ENCODE measurements at places on chromosomes 12 and 14.

- DNase-seq, result no peak
Observed at GRCh38 chr14:60807971-60808370, 73.4 kb downstream of the MNAT1 start.

DNA sequence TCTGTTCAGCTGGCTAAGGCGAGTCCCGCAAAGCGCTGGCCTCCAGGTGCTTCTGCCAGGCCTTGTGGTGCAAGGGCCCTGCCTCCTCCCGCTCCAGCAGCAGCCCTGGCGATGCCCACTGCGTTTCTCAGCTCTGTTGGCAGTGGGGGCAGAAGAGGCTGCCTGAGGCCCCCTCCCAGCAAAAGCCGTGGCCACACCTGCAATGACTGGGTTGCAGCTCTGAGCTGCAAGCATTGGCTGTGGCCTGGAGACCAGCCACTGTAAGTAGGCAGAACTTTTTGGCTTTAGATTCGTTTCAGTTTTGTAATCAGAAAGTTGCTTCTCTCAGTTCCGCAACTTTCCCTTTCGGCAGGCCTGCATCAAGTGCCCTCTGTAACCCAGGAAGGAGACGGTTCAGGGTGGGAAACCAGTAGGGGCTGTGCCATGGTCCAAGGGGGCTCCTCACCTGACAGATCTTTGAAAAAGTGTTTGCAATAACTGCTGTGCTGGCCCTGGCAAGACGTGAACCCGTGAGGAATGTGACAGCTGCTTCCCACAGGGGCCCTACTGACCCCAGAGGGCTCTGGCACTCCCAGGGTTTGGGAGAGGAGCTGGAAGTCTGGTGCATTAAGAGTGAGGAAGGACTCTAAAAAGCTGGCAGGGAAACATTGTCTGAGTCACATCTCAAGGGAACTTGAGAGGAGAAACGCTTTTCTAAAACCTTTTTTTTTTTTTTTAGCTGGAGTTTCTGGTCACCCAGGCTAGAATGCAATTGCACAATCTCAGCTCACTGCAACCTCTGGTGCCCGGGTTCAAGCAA lies 54.5 kb upstream of the MAX start:
- no peak for DNase-seq

- no peak for DNase-seq
Observed at GRCh38 chr12:128091951-128092382, 175.0 kb upstream of the TMEM132C start.

DNA sequence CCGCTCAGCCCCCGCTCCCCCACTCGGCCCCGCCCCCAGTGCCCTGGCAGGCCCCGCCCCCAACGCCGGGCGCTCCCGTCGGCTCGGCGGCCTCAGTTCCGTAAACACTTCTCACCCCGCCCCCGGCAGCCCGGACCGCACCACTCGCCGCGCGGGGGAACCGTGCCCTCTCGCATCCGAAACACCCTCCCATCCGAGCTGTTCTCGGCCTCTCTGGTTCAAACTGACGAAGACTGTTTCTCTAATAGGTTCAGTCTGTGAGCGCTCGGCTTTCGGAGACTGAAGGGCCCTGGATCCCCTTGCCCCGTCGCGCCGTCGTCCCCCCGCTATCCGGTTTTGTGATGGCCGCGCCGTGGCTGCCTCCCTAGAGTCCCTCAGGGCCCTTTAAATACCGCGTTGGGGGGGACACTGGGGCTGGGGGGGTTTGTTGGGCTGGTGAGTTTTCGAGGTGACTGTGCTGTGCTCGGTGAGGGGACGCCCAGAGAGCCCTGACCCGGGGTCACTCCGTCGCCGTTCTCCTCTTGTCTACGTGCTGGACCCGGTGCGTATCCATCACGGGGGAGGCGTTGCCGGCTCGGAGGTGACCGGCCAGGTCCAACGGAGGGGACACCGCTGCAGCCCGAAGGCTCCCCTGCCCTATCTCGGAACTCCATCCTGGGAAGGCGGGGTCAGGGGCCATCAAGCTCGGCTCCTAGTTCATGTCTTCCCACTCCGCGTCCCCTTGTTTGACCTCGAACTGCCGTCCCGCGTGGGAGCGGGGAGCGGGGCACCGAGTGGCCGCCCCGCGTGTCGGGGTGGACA lies at the start of gene TCP11L2:
TCP11L2 (plus strand) TSS at position 333 of the 801 bp plus-strand sequence. CDS start 8,343 bp downstream, outside the sequence.
- DNase-seq, result peak; percentile 89

DNA sequence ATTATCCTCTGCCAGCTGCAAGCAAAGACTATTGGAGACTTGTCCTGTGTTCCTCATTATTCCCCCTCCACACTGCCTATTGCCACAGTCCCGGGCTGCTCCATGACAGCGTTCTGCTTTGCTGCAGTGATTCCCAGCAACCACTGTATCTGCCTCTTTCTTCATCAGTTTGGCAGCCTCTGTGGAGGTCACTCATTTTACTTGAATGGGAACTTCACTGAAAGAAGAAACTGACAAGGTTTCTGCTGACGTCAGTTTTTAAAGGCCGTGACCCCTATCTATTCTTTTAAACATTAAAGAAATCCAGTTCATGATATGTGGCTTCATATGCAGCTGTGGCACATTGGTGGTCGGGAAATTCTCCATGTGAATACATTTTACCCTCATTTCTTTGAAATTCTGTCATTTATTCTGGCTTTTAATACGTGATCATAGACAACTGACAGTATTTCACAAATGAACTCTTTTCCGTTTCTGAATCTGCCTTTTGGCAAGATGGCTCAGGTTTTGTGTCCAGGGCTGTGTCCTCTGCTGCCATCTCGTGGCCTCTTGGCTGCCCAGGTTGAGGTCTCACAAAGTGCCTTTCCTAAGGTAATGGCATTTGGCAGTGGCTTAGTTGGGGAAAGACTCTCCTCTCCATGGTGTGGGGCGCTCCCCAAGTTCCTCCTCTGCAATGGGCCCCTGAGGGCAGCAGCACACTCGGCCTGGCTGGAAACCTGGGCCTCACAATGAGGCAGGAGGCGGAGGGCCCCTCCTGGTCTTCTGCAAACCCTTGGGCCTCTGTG lies 5.8 kb downstream of the TMEM253 start:
- peak; percentile 83 for DNase-seq

DNA sequence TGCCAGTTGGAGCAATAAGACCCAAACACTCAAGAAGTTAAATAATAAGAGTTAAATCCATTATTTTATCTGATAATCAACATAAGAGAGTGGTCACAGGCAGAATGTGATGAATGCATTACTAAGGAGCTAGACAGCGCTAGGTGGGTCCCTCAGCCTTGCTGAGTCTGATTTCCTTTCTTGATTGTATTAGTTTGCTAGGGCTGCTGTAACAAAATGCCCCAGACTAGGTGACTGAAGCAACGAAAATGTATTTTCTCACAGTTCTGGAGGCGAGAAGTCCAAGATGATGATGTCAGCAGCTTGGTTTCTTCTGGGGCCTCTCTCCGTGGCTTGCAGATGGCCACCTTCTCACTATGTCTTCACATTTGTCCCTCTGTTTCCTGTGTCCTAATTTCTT lies 8.2 kb upstream of the CCDC177 start:
- DNase-seq, result no peak

DNA sequence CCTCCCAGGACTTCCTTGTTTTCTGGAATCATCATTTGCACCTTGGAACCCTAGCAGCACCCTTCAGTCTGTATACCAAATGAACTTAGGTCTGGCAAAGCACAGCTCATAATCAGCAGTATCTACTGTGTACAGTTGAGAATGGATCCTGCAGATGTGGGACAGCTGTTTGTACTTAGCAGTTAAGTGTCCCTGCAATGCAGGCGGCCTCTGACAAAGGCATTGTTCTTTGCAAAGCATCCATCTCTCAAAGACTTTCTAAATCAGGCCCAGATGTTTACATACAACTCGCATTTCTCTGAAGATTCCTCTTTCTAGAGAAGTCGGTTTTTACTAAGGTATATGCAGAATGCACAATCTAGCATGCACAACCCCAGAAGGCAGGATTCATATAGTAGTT lies 170.5 kb upstream of the RBM19 start:
- DNase-seq, result no peak

DNA sequence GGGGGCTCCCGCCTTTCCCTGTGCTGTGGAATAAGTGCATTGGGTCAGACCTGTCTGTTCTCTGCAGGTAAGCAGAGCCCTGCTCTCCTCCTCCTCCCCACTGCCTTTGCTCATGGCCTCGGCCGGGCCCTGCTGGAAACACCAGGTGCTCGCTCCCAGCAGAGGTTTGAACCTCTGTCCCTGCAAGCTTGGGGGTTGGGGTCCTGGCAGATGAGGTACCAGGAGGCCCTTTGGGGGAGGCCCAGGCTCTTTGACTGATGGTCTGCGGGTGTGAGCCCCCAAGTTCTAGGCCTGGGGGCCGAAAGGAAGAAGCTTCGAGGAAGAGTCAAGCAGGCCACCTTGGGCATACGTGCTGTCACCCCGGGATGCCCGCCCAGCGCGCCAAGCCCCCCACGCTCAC lies 22.1 kb upstream of the CEP170B start:
- DNase-seq, result no peak

DNA sequence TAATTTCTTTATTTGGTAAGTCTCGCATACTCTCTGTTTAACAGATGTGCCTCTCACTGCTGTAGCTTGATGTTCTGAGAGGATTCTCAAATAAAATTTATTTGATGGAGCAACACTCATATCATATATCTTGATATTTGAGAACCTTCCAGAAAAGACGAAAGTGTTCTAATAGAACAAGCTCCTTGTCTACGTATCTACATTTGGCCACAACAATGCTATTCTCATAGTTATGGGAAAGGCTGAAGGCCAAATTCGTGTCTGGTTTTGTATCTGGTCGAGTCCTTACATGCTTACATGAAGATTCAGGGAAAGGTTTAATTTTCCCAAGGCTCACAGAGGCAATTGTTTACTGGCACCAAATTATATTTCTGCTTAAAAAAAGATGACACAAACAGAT lies 186.7 kb upstream of the SLC38A2 start:
- no peak for DNase-seq

DNA sequence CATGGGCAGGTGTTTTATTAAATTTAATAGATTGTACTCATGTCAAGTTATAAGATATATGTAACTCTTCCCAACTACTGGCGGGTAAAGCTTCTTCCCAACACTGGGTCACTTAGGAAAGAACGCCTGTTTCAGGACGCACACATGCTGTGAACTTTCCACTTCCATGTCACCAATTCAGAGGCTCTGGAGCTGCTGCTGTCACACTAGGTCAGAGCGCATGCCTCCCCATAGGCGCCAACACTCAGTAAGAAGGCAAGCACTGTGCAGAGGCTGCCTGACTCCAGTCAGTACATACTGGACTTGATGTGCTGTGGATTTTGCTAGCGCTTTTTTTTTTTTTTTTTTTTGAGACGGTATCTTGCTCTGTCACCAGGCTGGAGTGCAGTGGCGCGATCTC lies 17.2 kb downstream of the SLC15A4 start:
- DNase-seq, result no peak

DNA sequence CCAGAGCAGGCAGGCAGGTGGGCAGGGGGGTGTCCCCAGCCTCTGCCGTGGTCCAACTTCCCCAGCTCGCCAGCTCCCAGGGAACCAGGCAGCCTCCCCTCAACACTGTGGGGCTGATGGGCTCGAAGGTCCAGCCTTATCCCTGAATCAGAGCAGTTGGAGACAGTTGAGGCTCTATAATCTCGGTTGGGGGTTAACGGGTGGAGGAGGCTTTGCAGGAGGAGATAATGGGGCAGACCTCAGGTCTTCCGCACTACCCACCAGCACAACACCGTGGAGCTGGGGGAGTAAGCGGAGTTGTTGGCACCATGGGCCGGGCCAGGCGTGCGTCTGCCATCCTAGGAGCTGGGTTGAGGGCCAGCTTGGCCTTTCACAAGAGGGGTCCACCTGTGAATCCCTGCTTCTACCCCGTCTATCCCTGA lies 13.9 kb upstream of the HDAC7 start:
- no peak for DNase-seq

DNA sequence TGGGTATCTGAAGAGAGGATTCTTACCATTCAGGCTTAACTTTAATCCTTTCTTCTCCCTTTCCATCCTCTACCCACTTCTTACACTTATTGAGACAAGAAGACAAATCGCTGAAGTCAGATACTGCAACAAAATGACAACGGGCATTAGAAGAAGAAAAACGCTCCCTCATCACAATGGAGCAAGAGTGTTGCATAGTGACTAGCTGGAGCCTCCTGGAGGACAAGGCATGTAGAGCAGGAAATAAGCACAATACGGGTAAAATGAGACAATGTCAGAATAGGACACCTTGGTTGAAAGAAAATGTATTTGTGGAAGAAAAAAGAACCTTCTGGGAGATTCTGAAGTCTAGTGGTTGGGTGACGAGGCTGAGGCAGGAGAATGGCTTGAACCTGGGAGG lies 501.0 kb downstream of the RERGL start:
- DNase-seq, result no peak

DNA sequence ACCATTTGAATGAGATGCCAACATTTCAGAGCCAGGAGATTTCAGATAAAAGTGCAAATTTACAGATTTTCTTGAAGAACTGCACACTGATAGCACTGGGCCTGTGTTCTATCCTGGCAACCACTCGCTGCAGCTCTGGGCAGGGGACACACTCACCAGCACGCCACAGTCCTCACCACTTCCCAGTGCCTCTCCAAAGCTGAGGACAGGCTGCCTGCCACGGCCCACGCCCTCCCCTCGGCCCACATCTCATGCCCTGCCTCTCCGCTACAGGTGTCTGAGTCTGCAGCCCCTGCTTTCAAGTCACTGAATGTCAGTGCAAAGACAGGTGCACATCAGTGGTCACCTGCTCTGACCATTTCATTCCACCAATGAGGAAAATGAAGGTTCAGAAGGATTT lies 12.7 kb downstream of the CAMKK2 start:
- DNase-seq, result no peak

- DNase-seq, result peak; percentile 17
Observed at GRCh38 chr14:57060276-57060955, 208.3 kb downstream of the EXOC5 start.

- no peak for DNase-seq
Observed at GRCh38 chr14:106308839-106309389, 782.5 kb downstream of the TMEM121 start.

DNA sequence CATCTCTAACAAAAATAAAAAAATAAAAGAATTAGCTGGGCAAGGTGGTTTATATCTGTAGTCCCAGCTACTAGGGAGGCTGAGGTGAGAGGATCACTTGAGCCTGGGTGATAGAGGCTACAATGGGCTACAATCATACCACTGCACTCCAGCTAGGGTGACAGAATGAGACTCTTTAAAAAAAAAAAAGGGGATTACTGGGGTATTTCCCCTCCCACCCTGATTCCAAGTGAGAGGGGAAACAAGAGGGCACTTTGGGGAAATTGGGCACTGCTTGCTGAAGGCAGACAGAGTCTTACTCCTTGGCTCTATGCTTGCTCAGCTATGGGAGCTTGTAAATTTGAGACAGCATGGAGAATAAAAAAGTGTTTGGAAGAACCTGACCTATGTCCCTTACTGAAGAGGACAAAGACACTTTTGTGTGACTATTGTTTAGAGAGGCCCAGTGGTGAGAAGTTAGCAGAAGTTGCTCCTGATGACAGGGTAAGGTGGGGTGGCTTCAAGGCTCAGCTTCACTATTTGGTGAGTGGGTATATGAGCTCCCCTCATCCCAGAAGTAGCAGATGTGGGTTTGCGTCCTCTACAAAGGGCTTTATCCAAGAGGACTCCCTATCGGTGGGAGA lies 44.0 kb downstream of the KLRG1 start:
- DNase-seq, result no peak

- DNase-seq, result no peak
Observed at GRCh38 chr14:90136904-90137303, 75.1 kb downstream of the KCNK13 start.

Measured in head of caudate nucleus (tissue), 42 donors.